IMR-90 (cell line): ENCODE measurements at places on chromosomes 1 and 21. TPM values are rescaled to one million over a fixed set of nuclear protein-coding genes. Genes with fewer than 3 reads are reported as not detected.

Gene PAQR6
- under 0.01 TPM in 1 of 2 replicates, not detected in the other for total RNA-seq

DNA sequence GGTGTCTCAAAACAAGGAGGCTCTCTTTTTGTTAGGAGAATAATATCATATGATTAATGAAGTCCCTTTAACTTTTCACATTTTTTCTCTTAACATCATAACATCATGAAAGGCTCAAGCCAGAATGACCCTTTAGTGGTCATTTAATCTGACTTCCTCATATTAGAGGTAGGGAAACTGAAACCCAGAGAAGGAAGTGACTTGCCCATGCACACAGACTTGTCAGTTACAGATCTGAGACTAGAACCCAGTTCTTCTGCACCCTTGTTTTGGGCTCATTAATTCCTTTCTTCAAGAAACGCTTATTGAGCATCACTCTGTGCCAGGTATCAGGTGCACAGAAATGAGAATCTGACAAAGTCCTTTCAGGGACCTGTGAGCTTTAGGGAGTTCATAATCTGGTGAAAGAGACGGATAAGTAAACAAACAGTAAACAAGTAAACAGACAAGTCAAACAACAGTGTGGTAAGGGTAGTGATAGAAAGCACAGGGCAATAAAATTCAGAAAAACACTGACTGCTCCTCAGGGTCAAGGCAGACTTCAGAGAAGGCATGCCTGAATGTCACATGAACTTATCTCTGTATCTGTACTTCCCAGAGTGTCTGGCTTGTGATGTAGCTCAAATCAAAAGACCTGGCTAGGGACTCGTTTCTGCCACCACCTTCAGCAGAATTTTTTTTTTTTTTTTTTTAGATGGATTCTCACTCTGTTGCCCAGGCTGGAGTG lies 38.3 kb upstream of the OSBPL9 start:
- no peak for DNase-seq

GRCh38 chr1:33336580-33336979 lies 15.7 kb upstream of the A3GALT2 start:
- DNase-seq, result no peak

- DNase-seq, result no peak
These were observed 355 bp downstream of the SHISAL2A start for GRCh38 chr1:52633291-52633754.
